ENCODE measurements at places on chromosomes 7 and 10.

GRCh38 chr7:32034052-32034451 is 36.2 kb downstream of the PDE1C start:
- no peak for DNase-seq

DNA sequence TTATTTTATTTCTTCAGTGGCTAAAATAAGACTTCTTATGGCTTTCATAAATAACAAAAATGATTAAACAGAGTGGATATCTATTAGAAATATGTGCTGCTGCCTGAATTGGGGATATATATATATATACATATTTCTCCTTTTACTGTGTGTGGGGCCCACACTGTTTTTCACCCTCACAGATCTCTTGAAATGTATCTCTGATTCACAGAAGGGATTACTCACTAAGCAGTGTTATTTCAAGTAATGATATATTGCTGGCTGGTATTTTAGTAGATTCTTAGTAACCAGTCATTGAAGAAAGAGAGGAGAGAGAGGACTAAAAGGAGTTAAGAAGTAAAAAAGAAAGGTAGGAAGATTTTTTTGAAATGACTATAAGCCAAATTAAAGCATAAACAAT is 308.6 kb upstream of the NRP1 start:
- peak; percentile 76 for DNase-seq

DNA sequence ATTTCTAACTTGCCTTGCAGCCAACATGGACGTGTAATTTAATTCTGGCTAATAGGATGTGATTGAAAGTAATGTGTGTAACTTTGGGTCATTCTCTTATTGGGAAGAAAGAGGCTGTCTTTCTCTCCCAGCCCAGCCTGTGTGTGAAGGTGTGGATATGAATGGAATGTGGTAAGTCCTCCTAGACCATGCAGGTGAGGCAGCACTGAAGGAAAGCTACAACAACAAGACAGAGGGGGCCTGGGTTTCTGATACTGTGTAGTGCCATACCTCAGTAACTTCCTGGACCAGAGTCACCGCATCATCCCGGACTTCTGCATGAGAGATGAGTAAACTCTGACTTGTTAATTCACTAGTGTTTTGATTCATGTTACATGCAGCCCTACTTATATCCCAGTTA is 237.0 kb downstream of the EXOC4 start:
- DNase-seq: no peak

DNA sequence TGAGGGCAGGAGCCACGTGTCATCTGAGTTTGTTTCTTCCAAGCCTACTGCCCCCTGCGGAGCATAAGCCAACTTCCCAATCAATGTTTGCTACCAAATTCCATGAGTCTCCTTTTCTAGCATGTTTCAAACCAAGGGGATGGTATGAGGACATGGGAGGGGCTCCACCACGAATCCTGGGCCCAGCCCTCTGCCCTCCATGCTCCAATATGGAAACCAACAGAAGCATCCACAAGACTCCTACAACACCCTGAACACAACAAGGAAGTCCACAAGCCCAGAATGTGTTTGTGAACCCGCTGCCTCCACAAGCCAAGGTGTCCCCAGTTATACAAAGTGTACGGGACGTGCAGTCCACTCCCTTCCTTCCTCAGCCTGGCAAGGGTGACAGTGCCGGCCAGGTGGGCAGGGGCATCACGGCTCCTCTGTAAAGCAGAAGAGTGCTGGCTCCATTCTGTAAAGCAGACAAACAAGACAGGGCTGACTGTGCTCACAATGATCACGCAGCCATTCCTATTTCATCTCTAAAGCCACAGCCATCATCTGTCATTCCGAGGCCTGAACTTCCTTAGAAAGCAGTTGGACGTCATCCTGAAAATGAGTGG is 466.1 kb downstream of the PTPRN2 start:
- no peak for DNase-seq

- no peak for DNase-seq
Measured at GRCh38 chr7:29146888-29147609, 712 bp upstream of the CPVL start.

DNA sequence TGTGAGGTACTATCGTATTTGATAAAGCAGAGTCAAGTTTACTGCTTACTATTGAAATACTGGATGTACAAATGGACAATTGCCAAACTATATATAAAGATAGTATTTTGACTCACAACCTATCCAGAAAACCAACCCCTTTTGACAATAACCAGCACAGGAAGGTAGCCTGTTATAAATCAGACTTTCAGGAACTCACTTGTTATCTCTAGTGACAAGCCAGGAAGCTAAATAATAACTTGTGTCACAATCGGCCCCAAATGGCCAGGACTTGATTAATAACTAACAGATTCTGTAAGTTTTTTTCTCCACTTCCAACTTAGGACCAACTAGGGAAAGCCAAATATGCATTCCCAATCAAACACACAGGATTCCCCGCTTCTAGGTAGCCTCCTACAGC is 38.8 kb upstream of the SLC35G1 start:
- DNase-seq: no peak

- no peak for DNase-seq
Measured at GRCh38 chr7:57482-58255, 134.7 kb upstream of the FAM20C start.

DNA sequence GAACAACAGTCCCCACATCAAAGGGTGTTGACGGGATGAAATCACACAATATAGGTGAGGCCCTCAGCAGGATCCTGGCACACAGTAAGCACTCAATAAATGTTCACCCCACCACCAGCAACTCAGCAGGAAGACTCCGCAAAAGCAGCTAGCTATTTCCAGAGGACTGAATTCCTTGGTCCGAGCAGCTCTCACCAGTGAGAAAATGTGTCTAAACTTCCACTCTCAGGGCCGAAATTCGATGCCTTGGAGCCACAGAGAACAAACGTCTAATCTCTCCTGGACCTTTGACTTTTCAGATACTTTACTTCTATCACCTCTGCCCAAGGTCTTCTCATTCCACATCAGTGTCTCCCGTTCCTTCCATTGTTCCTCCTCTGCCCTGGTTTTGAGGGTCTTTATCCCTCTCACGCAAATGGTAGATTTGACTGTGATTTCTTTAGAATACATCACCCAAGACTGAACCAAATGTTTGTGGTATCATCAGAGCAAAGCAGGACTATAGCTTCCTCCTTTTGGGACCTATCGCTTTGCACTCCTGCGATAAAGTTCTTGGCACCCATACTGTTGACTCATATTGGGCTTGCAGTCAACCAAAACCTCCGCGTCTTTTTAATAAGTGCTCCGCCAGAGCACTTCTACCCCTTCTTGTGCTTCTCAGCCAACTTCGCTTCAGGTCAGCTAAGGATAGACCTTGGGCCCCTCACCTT is 903 bp upstream of the NT5C2 start:
- DNase-seq: peak; percentile 71

DNA sequence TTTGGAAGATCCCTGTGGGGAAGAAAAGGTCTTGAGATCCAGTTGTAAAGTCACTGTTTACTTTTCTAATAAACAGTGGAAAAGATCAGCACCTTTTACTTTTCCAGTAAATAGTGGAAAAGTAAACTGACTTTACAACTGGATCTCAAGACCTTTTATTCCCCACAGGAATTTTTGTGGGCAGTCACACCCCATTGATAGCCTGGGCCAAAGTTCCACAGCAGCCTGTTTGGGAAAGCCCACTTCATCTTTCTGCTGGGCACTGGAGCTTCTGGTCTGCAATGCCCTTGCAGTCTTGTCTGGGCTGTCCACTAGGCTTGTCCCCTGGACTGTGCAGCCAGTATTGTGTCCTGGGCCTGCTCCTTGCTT is 50.2 kb downstream of the ADCY1 start:
- no peak for DNase-seq

DNA sequence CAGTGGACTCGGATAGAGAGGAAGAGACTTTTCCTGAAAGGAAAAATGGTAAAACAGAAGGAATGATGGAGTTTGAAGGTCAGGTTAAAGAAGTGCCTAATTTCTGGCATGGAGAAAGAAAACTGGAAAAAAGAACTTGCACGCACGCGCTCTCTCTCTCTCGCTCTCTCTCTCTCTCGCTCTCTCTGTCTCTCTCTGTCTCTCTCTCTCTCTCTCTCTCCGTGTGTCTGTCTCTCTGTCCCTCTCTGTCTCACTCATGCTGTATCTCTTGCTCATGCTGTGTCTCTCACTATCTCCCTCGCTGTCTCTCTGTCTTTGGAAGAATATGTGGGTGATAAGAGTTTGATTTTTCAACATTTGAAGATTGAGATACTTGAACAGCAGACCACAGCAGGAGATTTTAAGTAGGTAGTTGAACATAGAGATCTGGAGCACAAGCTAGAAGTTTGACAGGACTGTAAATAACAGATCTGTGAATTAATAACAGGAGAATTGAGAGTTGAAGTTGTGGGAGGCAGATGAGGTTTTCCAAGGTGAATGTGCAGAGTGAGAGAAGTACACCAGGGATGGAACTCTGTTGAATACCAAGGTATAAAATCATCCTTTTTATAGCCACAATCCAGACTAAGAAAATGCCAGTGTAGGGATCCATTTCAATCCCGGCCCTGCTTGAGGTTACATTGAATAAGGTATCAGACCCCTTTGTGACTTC is 33.1 kb downstream of the ADD3 start:
- no peak for DNase-seq

DNA sequence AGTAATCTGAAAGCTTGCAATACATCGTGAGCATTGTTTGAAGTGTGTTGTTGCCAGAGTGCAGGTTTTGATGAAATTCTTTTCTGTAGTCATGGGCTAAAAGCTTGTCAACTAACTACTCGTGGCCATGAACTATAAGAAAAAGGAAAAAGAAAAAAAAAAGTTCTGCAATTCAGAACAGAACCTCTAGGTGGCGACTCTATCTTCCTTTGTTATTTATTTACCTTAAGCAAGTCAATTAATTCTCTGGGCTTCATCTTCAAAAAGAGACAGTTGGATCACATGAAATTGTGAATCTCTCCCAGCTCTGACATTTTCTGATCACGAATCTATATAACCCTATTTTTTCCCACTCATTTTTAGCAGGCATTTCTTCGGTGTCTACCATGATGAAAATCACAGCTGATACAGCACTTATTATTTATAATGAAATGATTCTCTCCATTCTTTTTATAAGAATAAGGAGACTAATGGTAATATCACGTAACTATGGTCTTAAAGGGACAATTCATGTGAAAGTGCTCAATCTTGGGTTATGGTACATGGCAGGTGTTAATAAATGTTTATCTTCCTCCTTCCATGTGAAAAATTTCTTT is 18.8 kb downstream of the TMEM196 start:
- peak; percentile 64 for DNase-seq

DNA sequence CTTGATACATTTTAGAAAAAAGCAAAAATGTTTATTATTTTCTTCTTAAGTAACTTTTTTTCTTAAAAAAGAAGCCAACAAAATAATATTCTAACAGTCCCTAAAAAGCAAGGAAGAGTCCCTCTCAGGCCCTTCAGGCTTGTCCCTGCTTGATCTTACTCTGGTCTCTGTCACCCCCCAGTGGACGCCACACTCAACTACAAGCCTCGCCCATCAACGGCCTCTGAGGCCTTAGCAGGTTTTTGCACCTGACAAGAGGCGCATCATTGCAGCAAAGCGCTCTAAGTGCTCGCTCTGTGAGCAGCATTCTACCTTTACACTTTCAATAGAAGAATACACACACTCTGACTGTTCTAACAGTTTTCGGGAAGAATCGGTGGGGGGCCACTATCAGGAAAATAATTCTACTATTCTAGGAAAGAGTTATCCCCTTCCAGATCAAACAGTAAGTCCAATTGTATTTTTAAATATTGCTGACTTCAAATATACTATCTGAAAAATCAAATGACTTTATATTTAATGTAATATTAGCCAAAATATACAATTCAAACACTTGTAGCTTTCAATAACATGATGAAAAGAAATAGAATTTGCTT is 139.2 kb downstream of the USP6NL start:
- DNase-seq: peak; percentile 53

DNA sequence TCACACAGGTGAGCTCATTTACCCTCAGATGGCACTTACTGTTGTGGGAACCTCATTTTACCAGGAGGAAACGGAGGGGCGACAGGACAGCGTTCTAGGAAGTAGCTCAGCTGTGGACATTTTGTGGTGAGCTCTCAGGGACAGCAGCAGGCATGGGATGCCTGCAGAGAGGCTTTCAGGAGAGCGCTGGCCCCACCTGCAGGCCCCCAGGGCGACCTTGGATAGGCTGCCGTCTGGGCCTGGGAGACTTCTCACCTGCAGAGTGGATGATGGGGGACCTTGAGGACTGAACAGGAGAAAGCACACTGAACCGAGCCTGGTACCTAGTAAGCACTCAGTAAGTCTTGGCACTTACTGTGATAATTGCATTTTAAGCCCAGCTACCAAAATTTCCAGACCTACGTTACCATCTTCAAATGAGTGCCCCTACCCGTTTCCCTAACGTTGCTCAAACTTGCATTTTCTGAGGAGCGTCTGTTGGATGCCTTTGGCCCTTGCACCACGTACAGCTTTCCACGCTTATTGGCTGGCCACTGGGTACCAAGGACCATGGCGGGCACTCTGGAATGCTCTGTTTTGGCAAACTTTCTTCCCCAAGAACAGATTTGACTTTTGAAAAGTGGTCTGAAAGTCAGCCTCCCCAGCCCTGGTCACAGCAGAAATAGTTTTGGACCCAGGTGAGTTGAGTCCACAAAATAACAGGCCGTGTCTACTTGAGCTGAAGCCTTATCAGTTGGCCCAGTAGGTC is 223.4 kb downstream of the EBF3 start:
- DNase-seq: no peak

DNA sequence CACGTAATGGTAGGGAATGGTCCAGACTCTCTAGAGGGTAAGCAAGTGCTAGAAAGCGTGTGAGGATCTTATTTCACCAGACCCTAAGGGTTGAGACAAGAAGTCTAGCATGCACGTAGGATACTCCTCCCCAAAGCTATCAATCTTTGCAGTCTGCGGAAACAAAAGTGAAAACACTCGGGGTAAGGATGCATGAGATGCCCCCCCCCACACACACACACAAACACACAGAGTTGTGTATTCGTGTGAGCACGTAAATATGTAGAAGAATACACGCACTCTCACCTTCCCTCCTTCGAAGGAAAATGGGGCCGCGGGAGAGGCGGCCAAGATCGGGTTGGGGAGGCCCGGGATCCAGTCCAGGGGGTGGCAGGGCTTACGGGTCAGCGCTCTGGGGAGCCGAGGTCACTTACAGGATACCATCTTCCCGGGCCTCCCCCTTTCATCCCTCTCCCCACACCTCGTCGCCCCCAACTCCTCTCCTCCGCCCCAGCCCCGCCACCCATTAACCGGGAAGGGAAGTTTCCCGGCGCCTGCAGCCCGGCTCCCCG is 455 bp downstream of the CUL2 start:
- DNase-seq: peak; percentile 9

GRCh38 chr10:43318456-43318855 is 51.6 kb upstream of the RASGEF1A start:
- no peak for DNase-seq

DNA sequence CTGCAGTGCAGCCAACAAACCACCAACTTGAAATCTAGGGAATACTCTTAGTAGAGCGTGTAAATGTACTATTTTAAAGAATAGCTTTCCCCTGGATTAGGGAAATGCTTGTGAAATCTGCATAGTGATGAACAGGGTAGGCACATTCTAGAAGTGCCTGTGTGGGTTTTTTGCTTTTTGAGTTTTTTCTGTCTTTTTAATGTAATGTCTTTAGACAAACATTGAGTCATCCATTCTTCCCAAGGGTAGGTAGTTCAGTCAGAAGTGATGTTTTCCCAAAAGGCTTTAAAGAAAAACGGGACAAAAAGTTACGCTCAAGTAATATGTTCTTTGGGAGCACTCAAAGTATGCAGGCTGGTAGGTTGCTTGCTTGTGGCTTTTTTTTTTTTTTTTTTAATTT is 130.0 kb downstream of the AUTS2 start:
- DNase-seq: peak; percentile 59

- DNase-seq: no peak
Measured at GRCh38 chr7:105578496-105578895, 2.8 kb downstream of the EFCAB10 start.
